ENCODE measurements at places on chromosomes 6 and 20. TPM values are rescaled to one million over a fixed set of nuclear protein-coding genes. Genes with fewer than 3 reads are reported as not detected.

The NKX2-2 gene
- total RNA-seq: not detected

The ZSCAN26 gene
- total RNA-seq: 27.1 TPM

The ADAM33 gene
- total RNA-seq: 73.6 TPM

The PPIL6 gene
- total RNA-seq: 2.4 TPM

DNA sequence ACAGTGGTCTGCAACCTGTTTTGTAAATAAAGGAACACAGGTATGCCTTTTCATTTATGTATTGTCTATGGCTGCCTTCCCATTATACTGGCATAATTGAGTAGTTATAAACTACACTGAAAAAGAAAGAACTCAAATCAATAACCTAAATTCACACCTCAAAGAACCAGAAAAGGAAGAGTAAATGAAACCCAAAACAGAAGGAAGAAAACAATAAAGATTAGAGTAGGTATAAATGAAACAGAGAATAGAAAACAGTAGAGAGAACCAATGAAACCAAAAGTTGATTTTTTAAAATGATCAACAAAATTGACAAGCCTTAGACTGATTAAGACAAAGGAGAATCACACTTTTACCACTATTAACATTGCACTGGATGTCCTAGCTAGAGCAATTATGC is 34.7 kb downstream of the FAM184A start:
- H3K36me3 ChIP-seq: no peaks in the 10 kb centered on the region
- H3K27ac ChIP-seq: no peak overlapping the region
- no peak overlapping the region for H3K4me3 ChIP-seq
- DNase-seq: no peak

- H3K27me3 ChIP-seq: no peaks in the 10 kb centered on the region
- H3K4me1 ChIP-seq: peaks cover 11% of the 10 kb centered on the region
- no peak overlapping the region for H3K27ac ChIP-seq
- H3K4me3 ChIP-seq: no peak overlapping the region
Measured at GRCh38 chr6:82204020-82204419, 43.5 kb downstream of the IBTK start.

DNA sequence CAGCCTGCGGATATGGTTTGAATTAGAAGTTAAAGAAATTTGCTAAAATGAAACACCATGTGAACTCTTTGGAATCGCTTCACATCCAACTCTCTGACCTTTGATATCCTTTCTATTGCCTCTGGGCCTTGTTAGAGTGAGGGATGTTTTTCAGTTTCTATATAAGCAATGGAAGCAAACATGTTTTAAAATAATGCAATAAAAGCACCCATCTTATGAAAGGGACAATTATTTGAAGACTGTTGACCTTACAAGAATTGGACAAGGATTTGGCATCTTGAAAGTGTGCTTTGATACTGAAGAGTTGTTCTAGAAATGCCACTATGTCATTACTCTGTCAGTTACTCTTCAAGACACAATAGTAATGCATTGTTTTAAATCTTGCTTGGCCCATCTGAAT is 221.4 kb downstream of the PLCB4 start:
- no peak for DNase-seq
- no peak overlapping the region for H3K4me3 ChIP-seq
- peaks cover 3% of the 10 kb centered on the region for H3K4me1 ChIP-seq
- no peaks in the 10 kb centered on the region for H3K36me3 ChIP-seq

DNA sequence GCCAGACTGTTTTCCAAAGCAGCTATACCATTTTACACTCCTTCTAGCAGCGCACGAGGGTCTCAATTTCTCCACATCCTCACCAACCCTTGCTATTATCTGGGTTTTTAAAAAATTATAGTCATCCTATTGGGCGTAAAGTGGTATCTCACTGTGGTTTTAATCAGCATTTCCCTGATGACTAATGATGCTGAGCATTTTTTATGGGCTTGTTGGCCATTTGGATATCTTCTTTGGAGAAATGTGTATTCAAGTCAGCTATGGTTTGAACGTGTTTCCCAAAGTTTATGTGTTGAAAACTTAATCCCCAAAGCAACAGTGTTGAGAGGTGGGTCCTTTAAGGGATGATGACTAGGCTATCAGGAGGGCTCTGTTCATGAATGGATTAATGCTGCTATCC is 6.7 kb downstream of the MCUR1 start:
- no peak overlapping the region for H3K4me3 ChIP-seq
- no peak overlapping the region for H3K27ac ChIP-seq
- no peaks in the 10 kb centered on the region for H3K27me3 ChIP-seq

DNA sequence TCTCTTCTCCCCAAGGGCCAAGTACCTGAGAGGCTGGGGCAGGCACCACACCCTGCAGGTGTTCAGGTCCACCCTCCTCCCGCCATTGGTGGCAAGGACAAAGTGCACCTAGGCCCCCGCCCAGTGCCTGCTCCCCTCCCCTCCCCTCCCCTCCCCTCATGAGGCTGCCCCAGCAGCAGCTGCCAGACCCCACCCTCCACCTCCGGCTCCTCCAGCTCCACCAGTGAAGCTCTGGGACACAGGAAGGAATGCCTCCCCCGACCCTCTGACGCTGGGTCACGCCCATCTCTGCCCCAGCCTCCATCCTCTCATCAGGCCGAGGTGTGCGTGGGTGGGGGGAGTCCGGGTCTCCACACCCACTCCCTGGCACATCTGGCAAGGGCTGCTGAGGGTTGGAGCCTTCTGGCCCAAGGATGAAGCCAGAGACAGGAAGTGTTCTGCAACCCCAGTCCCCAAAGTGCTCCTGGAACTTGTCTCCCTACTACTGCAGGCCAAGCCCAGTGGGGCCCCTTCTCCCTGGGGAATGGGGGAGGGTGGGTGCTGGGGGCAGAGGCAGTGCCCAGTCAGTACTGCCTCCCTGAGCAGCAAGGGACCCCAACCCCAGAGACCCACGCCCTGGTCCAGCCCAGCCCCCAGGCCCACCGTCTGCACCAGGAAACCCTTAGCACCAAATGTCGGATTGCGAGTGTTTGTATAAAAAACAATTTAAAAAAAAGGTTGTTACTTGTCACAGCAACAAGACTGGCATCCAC is 1.6 kb upstream of the UCKL1 start:
- peaks cover 6% of the 10 kb centered on the region for H3K36me3 ChIP-seq
- H3K27ac ChIP-seq: peak overlapping the region; percentile 71
- peaks cover 42% of the 10 kb centered on the region for H3K4me1 ChIP-seq

GRCh38 chr20:63795178-63795830 is 35.8 kb downstream of the ZBTB46 start:
- no peaks in the 10 kb centered on the region for H3K27me3 ChIP-seq
- H3K27ac ChIP-seq: no peak overlapping the region
- no peak overlapping the region for H3K4me3 ChIP-seq
- H3K36me3 ChIP-seq: no peaks in the 10 kb centered on the region
